ENCODE measurements at places on chromosomes 16 and 17.

- DNase-seq, result no peak
Observed at GRCh38 chr16:20333120-20333519, 5.8 kb upstream of the GP2 start.

- no peak for DNase-seq
Observed at GRCh38 chr16:75225678-75226515, 7.1 kb downstream of the CTRB1 start.

DNA sequence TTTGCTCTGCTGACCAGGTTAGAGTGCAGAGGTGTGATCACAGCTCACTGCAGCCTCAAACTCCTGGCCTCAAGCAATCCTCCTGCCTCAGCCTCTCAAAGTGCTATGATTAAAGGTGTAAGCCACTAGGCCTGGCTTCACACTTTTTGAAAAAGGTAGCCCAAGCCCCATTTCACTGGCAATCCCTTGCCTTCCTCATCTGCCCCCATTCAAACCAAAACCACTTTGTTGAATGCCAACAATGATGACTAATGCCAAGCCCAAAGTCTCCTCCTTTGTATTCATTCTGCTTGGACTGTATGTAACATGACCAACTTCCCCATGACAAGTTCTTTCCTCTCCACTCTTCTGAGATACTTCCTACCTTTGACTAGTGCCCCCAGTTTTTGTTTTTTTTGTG, 33.1 kb downstream of the N4BP1 start:
- DNase-seq, result no peak

DNA sequence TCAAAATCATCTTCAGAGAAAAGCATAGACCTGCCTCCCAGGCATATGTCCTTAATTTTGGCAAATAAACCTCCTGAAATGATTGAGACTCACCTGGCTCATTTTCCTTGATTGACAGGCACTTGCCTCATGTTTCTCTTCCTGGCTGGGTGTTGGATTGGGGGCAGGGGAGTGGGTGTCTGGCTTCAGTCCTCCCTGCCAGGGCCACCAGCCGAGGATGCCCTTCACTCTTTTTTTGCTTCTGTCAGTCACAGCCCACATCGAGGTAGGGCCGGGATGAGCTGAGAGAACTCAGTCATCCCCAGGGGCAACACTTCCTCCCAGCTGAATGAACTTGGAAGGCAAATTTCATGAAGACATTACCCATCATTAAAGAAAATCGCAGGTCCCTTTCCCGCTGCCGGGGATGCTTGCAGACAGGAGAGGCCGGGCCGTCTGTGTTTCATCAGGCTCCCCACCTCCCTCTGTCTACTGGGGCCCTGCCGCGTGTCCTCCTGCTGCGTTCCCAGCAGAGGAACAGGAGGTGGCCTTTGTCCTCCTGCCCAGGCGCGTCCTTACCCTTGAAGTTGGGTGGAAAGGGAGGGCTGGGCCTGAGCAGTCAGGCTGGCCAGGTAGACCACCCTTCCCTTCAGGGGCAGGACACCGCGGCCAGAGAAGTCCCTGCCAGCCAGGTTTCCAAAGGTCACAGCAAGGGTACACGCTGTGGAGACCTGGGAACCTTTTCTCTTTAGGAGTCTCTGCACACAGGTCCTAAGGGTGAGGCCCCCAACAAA, 11.2 kb upstream of the DNAH17 start:
- no peak for DNase-seq

DNA sequence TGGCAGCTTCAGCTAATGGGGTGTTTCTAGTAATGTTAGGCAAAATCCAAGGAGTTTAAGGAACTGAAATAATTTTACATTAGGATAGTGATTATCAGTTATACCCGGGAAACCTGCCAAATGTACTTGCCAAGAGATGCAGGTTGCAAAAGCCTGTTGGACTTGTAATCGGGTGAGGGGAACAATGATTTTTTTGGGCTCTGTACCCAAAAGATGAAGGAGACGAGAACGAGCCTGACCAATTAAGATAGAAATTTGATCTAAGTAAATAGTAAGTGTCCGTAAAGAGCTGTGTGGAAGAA, 56.3 kb upstream of the ARL4D start:
- no peak for DNase-seq

DNA sequence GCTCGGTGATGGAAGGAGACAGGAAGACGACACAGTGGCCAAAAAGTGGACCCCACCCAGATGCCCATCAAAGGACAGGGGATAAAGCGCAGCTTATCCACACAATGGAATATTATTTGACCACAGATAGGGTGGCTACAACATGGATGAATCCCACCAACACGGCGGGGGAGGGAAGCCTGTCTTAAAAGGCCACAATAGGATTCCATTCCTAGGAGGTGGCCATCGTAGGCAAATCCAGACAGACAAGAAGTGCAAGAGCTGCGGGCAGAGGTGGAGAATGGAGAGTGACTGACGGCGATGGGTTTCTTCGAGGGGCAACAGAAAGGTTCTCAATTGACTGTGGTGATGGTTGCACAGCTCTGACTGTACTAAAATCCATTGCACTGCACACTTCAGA, 16.0 kb downstream of the SLC38A8 start:
- DNase-seq, result no peak

Data from stimulated activated CD8-positive, alpha-beta memory T cell treated with anti-CD3 and anti-CD28 coated beads, Interleukin-7, amount 100 ng/mL, for 48 hours (primary cell).